NCI-H1436 treated with DMSO at 0.1 percent for 48 hours (cell line): ENCODE measurements at places on chromosomes 16 and 17.

- DNase-seq = no peak
These were observed 183.6 kb upstream of the CDH11 start for GRCh38 chr16:65305266-65305959.

DNA sequence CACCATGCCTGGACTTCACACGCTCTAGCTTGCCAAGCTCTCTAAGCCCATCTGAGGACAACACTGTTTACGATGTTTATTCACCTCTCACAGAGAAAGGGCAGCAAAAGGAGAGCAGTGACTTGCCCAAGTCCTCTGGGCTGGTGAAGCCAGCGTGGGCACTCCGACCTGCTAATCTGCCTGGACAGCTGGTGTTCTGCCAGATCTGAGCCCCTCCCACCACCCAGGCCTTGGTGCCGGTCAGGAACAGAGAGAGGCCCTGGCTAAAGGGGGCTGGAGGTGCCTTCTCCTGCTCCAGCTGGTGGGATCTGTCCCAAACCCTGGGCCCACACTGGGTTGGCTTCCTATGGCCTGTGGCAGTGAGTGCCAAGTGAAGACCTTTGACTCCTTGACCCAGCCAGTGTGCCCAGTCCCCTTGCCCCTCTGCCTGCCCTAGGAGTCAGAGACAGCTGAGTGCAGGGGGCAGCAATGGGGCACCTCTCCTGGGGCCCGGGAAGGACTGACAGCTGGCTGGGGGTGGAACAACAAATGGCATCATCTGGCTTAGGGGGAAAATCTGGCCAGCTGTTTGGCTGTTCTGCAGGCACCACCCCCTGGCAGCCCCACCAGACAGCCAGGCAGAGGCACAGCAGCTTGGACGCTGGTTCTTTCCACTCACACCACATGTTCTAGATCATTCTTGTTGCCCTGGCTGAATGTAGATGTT, 1.8 kb upstream of the SLC4A1 start:
- DNase-seq = no peak

- no peak for DNase-seq
These were observed 68.5 kb downstream of the RPA1 start for GRCh38 chr17:1898332-1898731.

- peak; percentile 53 for DNase-seq
These were observed 183.2 kb downstream of the C16orf78 start for GRCh38 chr16:49556606-49557446.

GRCh38 chr16:47858333-47858982, 297.3 kb downstream of the ABCC12 start:
- DNase-seq = no peak

DNA sequence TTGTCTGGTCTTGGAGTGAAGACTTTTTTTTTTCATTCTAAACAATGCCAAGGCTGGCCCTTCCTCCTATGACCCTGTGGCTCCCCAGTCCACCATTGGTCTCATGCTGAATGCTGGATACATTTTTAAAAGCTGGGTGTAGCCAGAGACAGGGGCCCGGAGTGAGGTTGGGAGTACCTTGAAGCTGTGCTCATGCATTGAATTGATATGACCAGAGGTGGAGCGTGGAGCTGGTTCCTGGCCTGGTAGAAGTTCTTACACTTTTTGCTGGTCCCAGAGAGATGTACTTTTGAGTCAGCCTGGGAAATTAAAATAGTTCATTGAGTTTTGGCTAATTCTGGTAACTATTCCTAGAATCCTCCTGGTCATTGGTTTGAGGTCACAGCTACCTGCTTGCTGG, 83.6 kb downstream of the CMIP start:
- DNase-seq = no peak

DNA sequence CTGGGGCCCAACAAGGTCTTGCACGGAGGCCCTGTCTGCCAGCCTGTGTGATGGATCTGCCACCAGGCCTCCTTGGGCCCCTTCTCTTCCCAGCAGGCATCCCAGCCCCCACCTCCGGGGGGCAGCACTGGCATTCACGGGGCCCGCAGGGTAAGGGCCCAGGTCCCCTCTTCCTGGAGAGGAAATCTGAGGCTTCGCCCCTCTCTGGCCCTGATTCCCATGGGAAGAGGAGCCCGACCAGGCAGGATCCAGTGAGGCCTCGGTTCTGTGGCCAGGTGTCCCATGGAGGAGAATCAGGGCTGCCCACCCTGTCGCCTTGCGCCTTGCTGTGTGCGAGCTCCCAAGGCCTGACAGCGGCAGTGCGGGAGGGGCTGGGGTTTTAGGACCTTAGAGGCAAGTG, 48.4 kb downstream of the PDPK1 start:
- DNase-seq = no peak

DNA sequence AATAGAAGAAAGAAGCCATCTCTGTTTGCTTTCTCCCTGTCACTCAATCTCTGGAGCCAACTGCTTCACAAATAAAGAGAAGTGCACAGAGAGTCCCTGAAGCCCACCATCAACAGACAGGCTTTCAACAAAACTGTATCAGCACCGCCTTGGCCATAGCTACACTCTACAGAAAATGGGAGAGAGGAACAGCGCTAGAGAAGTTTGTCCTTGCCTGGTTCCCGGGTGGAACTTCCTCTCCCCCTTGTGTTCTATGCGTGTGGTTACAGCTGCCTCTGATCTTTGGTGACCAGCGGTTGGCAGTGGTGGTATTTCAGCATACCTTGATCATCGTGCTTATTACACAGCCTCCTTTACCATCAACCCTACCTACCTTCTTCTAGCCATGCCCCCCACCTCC, 91.4 kb upstream of the CCL2 start:
- DNase-seq = no peak

GRCh38 chr16:89334050-89334449, 116.5 kb downstream of the ZNF778 start:
- DNase-seq = no peak

- DNase-seq = no peak
These were observed 267.1 kb downstream of the BCAS3 start for GRCh38 chr17:60944751-60945150.

DNA sequence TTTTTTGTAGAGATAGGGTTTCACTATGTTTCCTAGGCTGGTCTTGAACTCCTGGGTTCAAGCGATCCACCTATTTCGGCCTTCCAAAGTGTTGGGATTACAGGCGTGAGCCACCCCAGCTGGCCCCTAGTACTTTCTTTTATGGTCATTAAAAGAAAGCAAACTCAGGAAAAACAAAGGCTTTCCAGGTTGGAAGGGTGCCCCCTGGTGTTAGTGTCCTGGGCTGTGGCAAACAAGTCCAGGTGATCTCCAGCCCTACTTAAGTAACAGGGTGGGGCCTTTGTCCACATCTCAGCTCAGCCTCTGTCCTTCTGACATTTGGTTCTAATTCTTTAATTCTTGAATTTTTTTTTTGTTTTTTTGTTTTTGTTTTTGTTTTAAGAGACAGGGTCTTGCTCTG, 6.9 kb downstream of the IGFBP4 start:
- DNase-seq = no peak

- no peak for DNase-seq
These were observed 12.2 kb upstream of the PPP1R27 start for GRCh38 chr17:81846743-81847689.

DNA sequence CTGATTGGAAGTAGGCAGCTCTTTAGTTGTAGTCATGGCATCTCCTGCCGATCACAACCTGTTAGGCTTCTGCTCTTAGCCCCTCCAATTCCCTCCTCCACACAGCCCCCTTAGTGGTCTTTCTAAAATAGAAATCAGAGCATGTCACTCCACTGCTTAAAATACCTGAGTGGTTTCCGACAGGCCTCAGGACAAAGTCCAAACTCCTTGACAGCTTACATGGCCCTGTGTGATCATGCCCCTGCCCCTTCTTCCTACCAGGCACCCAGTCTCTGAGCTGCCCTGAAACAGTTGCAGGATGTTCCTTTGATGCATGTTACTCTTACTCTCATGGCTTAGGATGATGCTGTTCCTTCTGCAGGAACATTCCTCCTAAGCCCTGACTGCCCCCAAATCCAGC, 147.3 kb downstream of the AATF start:
- DNase-seq = no peak

DNA sequence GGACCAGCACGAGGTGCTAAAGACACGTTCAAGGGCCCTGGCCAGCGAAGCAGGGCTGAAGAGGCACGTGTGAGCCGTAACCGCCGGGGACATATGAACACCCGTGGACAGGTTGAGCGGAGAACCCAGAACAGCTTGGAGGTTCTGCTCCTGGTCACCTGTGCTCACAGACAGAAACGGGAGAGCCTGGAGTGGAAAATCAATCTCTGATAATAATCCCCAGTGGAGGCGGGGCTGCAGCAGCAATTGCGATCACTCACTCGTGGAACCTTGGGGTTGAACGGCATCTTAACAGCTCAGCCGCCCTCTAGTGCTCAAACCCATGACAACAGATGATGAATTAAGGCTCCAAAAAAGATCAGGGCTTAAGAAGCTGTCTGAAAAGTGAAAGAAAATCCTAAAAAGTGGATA, 25.6 kb downstream of the WIPI1 start:
- no peak for DNase-seq

- no peak for DNase-seq
These were observed 34.0 kb upstream of the NLK start for GRCh38 chr17:28008513-28008912.

GRCh38 chr16:57106767-57107166, 14.4 kb downstream of the CPNE2 start:
- DNase-seq = no peak

DNA sequence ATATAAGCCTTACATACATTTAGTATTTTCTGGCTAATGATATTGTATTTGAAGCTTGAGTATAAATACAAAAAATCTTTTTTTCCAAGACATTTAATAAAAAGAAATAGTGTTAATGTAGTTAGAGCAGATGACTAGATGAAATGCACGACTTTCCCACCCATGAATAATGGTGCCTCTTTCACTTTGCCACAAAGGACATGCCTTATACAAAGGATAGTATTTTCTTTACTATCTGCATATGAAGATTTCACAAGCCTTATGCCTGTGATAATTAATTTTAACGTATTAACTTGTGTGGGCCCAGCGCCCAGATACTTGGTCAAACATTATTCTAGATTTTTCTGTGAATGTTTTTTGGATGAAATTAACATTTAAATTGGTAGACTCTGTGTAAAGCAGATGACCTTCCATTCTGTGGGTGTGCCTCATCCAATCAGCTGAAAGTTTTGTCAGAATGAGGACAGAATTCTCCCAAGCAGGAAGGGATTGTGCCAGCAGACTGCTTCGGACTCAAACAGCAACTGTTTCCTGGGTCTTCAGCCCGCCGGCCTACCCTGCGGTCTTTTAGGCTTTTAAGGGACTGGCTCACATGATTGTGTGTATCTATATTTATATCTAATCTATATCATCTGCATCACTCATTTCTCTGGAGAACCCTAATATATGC, 115.4 kb downstream of the USP22 start:
- no peak for DNase-seq

DNA sequence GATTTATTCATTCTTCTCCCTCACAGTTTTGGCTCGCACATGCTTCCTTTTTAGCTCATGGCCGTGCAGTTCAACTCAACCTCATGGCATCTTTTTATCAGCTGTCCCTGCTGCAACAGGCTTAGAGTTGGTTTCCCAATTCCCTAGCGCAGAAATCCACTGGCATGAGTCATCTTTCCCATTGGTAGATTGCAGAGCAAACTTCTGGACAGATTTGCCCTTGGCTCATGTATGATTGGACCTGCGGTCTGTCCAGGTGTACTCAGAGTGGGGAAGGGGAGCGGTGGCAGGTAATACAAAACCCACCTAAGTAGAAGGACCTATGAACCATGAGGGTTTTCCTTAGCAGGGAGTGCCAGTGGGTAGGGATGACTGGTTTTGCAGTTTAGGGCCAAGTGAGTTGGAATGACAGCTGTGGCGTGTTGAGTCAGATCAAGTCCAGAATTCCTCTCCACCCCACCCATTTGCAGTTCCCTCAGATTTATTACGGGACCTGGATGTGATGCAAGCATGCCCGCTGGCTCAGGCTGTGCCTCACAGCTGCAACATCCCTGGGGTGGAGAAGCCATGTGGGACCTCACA, 584.7 kb downstream of the WWOX start:
- no peak for DNase-seq

- DNase-seq = no peak
These were observed 8.5 kb upstream of the ICAM2 start for GRCh38 chr17:64028874-64029464.

DNA sequence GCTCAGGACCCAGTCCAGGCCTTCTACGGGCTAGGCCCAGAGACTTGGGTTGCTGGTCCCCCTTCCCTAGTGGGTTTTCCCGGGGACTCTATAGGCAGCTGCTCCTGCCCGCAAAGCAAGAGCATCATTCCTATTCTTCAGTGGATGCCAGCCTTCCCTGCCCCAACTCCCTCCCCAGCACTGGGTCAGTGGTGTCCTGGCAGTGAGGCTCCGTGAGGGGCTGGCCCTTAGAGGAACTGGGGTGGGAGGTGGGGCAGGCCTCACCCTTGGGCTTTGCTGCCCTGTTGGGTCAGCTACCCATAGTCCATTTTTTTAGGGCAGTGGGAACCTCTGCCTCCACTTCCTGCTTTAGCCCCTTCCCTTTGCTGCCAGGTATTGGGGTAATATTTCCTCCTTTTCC, 7.9 kb upstream of the PLEKHG4 start:
- no peak for DNase-seq
